WTC11 (cell line): ENCODE measurements at places on chromosomes 13 and 19.
A peak's percentile ranks its signal among the peaks of the same experiment; 100 is the strongest.

DNA sequence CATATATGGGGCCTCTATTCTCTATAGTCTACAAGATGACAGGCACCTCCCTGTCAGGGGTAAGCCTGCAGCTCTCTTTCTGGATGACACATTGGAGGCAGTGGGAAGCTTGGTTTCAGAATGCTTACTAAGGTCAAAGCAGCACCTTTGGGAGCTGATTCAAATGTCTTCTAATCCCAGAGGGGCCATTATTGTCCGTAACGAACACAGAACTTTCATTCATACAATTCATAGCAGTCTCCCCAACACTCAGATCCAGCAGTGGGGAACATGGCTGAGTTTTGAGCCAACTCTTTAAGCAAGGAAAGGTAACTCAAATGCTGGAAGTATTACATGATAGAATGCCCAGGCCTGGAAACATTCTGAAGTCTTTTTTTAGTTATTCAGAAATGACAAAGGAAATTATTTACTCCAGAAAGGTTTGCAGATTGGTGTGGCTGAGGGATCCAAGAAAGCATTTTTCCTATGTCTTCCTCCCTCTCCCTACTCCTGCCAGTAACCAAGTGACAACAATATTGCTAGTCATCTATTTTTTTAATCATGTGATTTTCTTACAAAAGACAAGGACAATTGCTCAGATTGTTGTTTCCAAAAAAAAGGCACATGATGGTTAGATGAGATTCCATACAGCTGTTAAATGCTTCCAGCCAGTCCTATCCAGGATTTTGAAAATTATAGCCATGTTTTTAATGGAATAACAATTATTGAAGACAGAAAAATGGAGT is 118.7 kb downstream of the FOXO1 start:
- no peak overlapping the region for H3K4me3 ChIP-seq
- no peaks in the 10 kb centered on the region for H3K27me3 ChIP-seq
- no peaks in the 10 kb centered on the region for H3K36me3 ChIP-seq
- DNase-seq = no peak

DNA sequence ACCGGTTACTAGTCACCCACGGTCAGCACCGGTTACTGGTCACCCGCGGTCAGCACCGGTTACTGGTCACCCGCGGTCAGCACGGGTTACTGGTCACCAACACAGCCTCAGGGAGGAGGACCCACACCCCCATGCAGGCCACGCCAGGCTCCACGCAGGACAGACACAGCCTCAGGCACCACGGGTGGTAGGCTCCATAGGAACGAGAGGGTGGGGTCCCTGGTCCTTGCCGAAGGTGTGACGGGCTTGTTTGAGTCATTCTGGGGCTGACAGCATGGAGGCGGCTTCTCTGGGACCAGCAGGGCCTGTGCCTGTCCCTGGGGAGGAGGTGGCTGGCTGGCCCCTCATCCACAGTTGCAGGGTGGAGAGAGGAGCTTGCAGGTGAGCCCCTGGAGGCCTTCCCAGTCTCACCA is 122.8 kb upstream of the SOX1 start:
- H3K27me3 ChIP-seq = no peaks in the 10 kb centered on the region
- H3K4me3 ChIP-seq = no peak overlapping the region
- no peaks in the 10 kb centered on the region for H3K36me3 ChIP-seq
- H3K4me1 ChIP-seq = no peaks in the 10 kb centered on the region
- no peak for DNase-seq

GRCh38 chr19:12159773-12160414 is 3.0 kb upstream of the ZNF136 start:
- peaks cover 2% of the 10 kb centered on the region; the same call in 1 of the 2 replicates for H3K36me3 ChIP-seq

DNA sequence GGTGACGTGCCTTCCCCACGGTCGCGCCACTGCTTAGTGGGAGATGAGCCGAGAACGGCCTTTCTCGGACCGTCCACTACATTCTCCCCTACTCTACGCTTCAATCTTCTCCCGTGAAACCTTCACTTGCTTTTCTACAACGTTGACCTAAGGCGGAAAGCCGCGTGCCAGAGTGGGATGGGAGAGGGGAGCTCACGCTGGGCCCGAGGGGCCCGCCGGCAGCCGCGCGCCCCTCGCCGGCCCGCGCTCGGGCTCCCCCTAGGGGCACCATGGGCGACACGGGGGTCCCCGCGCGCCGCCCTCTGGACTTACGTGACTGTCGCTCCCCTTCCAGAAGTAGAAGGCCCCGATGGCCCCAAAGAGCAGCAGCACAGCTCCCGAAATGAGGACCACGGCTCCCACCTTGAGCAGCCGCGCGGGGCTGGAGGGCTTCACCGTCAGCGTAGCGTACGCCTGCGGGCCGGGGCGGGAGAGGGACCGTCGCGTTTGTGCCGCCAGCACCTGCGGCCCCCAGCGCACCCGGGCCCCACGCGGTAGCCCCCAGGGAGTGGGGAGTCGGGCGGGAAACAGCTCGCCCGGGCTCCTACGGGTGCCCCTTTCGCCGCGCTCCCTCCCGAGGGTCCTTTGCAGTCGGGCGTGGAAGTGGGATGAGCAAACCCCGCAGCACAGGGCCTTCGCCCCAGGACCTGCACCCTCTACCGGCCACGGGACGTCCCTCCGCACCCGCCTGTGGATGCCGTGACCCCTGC is 727 bp downstream of the CNMD start:
- peaks cover 15% of the 10 kb centered on the region for H3K36me3 ChIP-seq
- H3K4me3 ChIP-seq = peak overlapping the region; percentile 93
- peak overlapping the region; percentile 71 for H3K27ac ChIP-seq
- H3K27me3 ChIP-seq = peaks cover 7% of the 10 kb centered on the region; the same call in 1 of the 2 replicates
- DNase-seq = peak; percentile 68
- H3K4me1 ChIP-seq = peaks cover 48% of the 10 kb centered on the region

- H3K4me3 ChIP-seq = no peak overlapping the region
- no peak for DNase-seq
- no peaks in the 10 kb centered on the region for H3K36me3 ChIP-seq
- H3K27me3 ChIP-seq = no peaks in the 10 kb centered on the region
- no peak overlapping the region for H3K27ac ChIP-seq
These were observed 10.5 kb downstream of the MTMR6 start for GRCh38 chr13:25276748-25277147.

- H3K36me3 ChIP-seq = no peaks in the 10 kb centered on the region
- no peak overlapping the region for H3K4me3 ChIP-seq
- H3K27me3 ChIP-seq = no peaks in the 10 kb centered on the region
- peaks cover 12% of the 10 kb centered on the region for H3K4me1 ChIP-seq
- DNase-seq = no peak
- H3K27ac ChIP-seq = no peak overlapping the region
These were observed 472.2 kb downstream of the LIG4 start for GRCh38 chr13:107743100-107743499.

DNA sequence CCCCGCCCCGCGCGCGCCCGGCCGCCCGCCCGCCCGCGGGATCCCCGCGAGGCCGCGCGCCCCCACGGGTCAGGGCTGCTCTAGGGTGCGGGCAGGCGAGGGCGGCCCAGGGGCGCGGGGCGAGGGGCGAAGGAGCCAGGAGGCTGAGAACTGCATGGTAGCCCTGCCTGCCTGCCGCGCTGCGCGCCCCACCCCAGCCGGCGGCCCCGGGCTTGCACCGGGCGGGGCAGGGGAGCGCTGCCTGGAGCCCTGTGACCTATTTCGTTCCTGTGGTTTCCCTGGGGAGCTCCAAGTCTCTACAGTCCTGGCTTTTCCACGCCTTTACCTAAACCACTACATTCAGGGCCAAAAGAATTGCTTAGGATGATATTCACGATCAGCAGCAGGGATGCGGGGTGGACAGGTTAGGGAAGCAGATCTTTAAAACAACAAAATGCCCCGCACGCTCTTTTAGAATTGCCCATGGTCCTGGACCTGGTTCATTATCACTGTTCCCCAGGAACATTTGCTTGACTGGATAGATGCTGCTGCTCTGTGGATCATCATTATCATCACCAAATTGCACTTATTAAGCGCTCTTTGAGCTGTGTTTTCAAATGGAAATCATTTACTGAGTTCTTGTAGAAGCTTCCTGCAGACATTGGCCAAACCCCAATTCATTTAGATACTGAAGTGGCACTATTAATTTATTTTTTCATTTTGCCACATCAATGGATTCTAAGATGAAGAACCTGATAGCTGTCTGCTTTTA is 421 bp upstream of the GPR12 start:
- H3K36me3 ChIP-seq = no peaks in the 10 kb centered on the region
- H3K4me1 ChIP-seq = peaks cover 9% of the 10 kb centered on the region; the same call in 1 of the 2 replicates
- no peak overlapping the region for H3K27ac ChIP-seq
- peak; percentile 23 for DNase-seq
- peaks cover 61% of the 10 kb centered on the region for H3K27me3 ChIP-seq

DNA sequence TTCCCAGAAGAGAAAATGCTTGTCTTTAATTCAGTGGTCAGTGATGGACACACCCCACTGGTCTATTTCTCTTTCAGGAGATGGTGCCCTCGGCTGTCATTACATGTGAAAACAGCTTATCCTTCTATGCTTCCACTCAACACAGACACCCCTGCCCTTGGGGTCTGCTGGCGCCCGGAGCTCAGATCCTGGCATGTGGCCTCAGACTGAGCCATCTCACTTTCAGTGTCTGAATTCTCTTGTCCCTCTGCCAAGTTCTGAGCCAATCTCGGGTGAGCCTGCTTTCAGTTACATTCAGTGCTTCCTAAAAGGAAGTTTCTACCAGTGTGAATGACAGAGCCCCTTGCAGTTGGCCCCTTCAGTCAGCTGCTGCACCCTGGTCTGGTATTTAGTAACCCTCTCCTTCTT is 293.6 kb downstream of the DNAJC15 start:
- H3K27ac ChIP-seq = peak overlapping the region; percentile 86
- H3K4me3 ChIP-seq = peak overlapping the region; percentile 43
- H3K4me1 ChIP-seq = peaks cover 54% of the 10 kb centered on the region
- H3K27me3 ChIP-seq = no peaks in the 10 kb centered on the region; the same call in 1 of the 2 replicates

- no peaks in the 10 kb centered on the region for H3K36me3 ChIP-seq
- no peak overlapping the region for H3K4me3 ChIP-seq
- H3K27me3 ChIP-seq = no peaks in the 10 kb centered on the region
- no peak overlapping the region for H3K27ac ChIP-seq
- DNase-seq = no peak
These were observed 38.0 kb upstream of the DOCK9 start for GRCh38 chr13:99015606-99016490.

DNA sequence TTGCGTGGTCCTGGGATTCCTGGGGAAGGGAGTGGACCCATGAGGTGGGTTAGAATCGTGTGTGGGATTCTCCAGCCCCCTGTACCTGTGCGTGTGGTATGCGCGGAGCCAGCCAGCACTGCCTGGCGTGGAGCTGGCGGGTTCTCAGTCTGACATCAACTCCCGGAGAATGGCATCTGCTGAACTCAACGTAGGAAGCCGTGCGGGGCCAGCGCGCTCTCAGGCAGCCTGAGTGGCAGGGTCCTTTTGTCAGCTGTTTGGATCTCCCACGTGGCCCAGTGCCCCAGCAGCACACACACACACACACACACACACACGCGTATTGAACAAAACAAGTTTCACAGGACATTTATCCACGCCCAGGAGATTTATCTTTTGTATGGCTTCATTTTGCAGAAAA is 28.1 kb downstream of the ATP4B start:
- peaks cover 46% of the 10 kb centered on the region for H3K36me3 ChIP-seq
- no peak overlapping the region for H3K4me3 ChIP-seq
- H3K27me3 ChIP-seq = no peaks in the 10 kb centered on the region
- H3K4me1 ChIP-seq = 0 out of 2 replicates have a peak, but pooled peaks cover 2% of the 10 kb centered on the region
- no peak for DNase-seq

- peaks cover 8% of the 10 kb centered on the region for H3K4me1 ChIP-seq
- no peak overlapping the region for H3K4me3 ChIP-seq
- no peaks in the 10 kb centered on the region for H3K27me3 ChIP-seq
- no peak for DNase-seq
- H3K27ac ChIP-seq = no peak overlapping the region
These were observed 149.6 kb downstream of the PDS5B start for GRCh38 chr13:32735859-32736258.

DNA sequence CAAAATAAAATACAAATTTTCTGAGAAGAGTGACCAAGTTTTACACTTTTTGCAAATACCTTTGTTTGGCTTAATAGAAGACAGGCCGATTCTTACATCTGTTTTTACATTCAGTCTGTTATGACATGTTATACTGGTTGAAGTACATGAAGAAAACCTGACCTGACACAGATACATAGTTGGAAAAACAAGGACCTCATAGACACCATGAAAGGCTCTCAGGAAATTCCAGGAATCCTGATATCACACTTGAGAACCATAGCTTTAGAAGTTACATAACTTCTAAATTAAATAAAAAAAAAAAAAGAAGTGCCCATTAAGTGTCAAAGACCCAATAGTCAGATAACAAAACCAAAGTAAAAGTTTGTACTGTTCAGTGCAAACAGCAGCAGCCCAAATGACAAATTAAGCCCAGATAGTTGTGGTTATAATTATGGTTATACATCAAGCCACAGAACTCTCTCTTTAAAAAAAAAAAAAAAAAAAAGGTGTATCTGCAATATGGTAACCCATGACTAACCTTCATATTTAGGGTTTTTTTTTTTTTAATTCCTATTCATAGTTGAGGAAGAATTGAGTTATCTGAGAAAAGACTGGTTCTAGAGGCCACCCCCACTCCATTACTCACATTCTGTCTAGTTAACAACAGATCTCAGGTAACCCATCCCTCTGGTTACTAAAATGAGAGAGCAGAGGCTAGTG is 19.8 kb downstream of the RBM26 start:
- H3K36me3 ChIP-seq = no peaks in the 10 kb centered on the region
- H3K4me1 ChIP-seq = peaks cover 53% of the 10 kb centered on the region
- H3K27me3 ChIP-seq = no peaks in the 10 kb centered on the region
- no peak for DNase-seq

DNA sequence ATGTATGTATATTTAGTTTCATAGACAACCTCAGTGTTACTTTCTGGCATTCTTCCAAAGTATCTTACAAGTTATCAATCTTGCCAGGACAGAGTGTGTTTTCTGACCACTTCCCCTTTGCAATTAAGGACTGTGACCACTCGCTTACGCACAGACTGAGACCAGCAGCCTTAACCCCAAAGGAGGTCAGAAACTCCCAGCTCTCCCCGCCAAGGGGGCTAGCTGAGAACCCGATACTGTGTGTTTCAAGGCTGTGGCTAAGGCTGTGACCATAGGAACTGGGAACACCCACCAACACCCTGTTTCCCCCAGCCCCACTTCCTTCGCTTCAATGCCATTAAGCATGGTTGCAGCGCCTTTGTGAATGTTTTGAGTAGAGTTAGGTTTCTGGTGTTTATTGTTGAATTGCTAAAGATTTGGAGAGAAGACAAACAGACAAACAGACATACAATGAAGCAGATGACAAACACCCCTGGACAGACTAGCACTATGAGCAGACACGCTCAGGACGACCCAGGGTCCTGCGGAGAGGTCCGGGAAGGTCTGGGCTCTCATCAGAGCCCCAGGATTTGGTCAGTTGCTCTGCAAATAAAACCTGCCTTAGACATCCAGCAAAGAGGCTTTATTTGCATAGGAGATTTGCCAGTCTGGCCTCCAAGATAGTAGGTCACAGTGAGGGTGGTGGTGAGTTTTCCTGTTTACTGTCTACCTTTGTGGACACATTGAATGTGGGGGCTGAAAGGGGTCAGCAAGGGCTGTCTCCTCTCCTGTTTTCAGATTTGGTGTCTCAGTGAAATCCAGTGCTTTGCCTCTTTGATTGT is 25.0 kb upstream of the TNFSF11 start:
- peak overlapping the region; percentile 35; the same call in 1 of the 2 replicates for H3K27ac ChIP-seq
- H3K4me1 ChIP-seq = peaks cover 13% of the 10 kb centered on the region
- DNase-seq = no peak
- no peak overlapping the region for H3K4me3 ChIP-seq
- no peaks in the 10 kb centered on the region for H3K36me3 ChIP-seq
